ENCODE measurements at places on chromosomes 2 and 18.

GRCh38 chr2:121564905-121565304 lies 34.2 kb downstream of the RNU4ATAC start:
- H3K36me3 ChIP-seq = no peaks in the 10 kb centered on the region
- peak overlapping the region; percentile 22 for H3K27ac ChIP-seq
- no peaks in the 10 kb centered on the region for H3K27me3 ChIP-seq
- no peak overlapping the region for H3K4me3 ChIP-seq
- DNase-seq = no peak

DNA sequence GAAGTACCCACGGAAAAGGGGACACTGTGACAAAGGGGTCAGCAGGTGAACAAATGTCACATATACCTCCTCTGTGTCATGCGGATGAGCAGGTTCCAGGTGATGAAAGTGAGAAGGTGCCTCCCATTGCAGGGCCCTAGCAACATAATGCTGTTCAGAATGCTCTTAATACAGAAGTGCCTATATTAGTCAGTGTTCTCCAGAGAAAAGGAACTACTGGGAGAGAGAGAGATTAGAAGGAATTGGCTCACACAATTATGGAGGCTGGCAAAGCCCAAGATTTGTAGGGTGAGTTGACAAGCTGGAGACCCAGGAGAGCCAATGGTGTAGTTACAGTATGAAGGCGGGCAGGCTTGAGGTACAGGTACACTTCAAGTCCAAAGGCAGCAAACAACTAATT lies 98.1 kb upstream of the CDC42EP3 start:
- H3K4me3 ChIP-seq = no peak overlapping the region
- H3K27me3 ChIP-seq = no peaks in the 10 kb centered on the region
- no peaks in the 10 kb centered on the region for H3K4me1 ChIP-seq
- no peaks in the 10 kb centered on the region for H3K36me3 ChIP-seq
- DNase-seq = no peak
- H3K27ac ChIP-seq = no peak overlapping the region

GRCh38 chr2:40218679-40219078 lies 233.2 kb downstream of the SLC8A1 start:
- H3K27ac ChIP-seq = no peak overlapping the region
- peak; percentile 45 for DNase-seq
- H3K4me3 ChIP-seq = no peak overlapping the region
- no peaks in the 10 kb centered on the region for H3K27me3 ChIP-seq
- H3K36me3 ChIP-seq = no peaks in the 10 kb centered on the region

GRCh38 chr2:26086155-26086637 lies 52.3 kb downstream of the RAB10 start:
- no peaks in the 10 kb centered on the region for H3K4me1 ChIP-seq
- H3K4me3 ChIP-seq = no peak overlapping the region
- no peak for DNase-seq
- no peak overlapping the region for H3K27ac ChIP-seq
- peaks cover 5% of the 10 kb centered on the region for H3K36me3 ChIP-seq

- no peak overlapping the region for H3K27ac ChIP-seq
- H3K36me3 ChIP-seq = no peaks in the 10 kb centered on the region
- H3K27me3 ChIP-seq = no peaks in the 10 kb centered on the region
- DNase-seq = no peak
Measured at GRCh38 chr2:19300961-19301360, 57.5 kb downstream of the OSR1 start.

GRCh38 chr2:60413814-60414168 lies 139.7 kb downstream of the BCL11A start:
- H3K4me3 ChIP-seq = no peak overlapping the region
- H3K4me1 ChIP-seq = no peaks in the 10 kb centered on the region
- no peaks in the 10 kb centered on the region for H3K27me3 ChIP-seq

DNA sequence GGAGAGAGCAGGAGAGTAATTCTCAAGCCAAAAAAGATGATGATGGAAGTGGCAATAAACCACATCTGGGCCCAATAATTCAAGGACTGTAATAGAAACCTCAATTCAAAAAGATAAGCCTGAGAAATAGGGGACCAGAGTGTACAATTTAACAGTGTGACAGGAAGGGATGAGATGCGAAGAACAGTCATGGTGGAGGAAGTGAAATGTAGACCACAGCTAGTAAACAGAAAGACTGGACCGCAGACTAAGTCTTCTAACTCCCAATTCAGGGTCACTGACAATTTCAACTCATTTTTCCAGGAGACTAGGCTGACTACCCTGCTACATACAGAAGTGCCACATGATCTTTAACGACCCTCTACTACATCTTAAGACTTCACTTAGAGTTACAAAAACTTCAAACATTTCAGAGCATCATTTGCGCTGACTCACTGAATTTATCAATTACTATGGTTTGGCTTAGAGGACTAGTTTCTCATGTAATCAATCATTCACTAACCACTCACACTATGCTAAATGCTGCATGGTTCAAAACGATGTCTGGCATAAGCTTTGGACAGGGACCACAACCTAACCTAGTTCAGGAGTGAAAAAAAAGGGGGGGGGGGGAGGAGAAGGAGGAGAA lies 9.0 kb downstream of the CUL3 start:
- H3K36me3 ChIP-seq = peaks cover 2% of the 10 kb centered on the region
- peaks cover 20% of the 10 kb centered on the region for H3K4me1 ChIP-seq
- no peak overlapping the region for H3K4me3 ChIP-seq
- H3K27me3 ChIP-seq = no peaks in the 10 kb centered on the region
- no peak overlapping the region for H3K27ac ChIP-seq
- no peak for DNase-seq

DNA sequence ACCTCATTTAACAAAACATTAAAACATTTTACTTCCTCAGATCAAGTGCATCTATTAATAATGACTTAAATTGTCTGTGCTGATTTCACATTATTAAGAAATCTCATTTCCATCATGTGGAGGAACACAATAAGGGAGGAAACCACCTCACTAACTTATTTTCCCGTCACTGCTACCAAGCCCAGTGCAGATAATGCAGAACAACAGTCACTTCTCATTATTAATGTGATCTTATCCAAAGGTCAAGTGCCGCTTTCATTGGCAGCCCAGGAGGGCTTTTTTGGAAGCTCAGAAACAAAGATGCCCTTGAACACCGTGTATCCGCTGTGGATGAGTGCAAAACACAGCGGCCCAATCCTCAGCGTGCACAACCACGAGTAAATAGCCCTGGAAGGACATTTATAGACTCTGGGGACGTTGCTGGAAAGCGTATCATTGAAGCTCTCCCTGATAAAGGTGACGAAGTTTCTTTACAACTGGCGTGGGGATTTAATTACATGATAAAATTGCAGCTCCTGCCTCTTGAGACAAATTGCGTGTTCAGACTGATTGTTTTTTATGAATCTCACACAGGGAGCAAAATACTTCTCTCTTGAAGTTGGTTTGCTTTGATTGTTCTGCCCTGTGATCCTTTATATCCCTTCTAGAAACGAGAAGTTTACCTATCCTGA lies 13.2 kb downstream of the ASB18 start:
- no peak for DNase-seq
- no peak overlapping the region for H3K4me3 ChIP-seq
- H3K36me3 ChIP-seq = no peaks in the 10 kb centered on the region
- no peaks in the 10 kb centered on the region for H3K27me3 ChIP-seq
- H3K4me1 ChIP-seq = no peaks in the 10 kb centered on the region
- H3K27ac ChIP-seq = peak overlapping the region; percentile 75

DNA sequence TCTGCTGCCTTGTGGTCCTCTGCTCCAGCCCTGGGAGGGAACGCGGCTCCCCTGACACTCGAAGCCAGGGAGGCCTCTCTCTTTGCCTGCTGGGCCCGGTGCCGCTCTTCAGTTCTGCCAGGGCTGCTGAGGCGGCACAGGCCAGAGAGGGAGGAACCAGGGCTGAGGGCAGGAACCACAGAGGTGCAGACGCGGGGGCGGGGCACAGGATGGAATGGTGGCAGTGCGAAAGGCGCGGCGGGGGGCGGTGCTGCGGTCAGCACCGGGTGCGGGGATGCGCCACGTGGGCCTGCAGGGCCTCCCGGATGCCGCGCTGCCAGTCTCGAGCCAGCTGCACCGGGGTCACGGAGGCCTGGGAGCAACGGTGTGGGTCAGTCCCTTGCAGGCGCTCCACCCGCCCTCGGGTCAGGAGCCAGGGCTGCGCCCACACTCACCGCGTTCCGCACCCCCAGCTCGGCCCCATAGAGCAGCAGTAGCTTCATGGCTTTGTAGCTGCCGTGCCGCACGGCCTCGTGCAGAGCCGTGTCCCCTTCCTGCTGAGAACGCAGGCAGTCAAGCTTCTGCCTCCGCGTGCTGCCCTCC lies 4.4 kb downstream of the ANKRD23 start:
- H3K36me3 ChIP-seq = peaks cover 9% of the 10 kb centered on the region
- no peak overlapping the region for H3K27ac ChIP-seq
- no peaks in the 10 kb centered on the region for H3K4me1 ChIP-seq
- no peaks in the 10 kb centered on the region for H3K27me3 ChIP-seq
- no peak overlapping the region for H3K4me3 ChIP-seq

- no peak for DNase-seq
- H3K36me3 ChIP-seq = no peaks in the 10 kb centered on the region
- no peaks in the 10 kb centered on the region for H3K4me1 ChIP-seq
- H3K27ac ChIP-seq = no peak overlapping the region
- H3K4me3 ChIP-seq = no peak overlapping the region
- no peaks in the 10 kb centered on the region for H3K27me3 ChIP-seq
Measured at GRCh38 chr2:150997702-150998440, 263.8 kb downstream of the RBM43 start.

GRCh38 chr2:3728104-3729054 lies 25.0 kb downstream of the DCDC2C start:
- DNase-seq = peak; percentile 90
- H3K4me3 ChIP-seq = no peak overlapping the region
- peaks cover under 1% of the 10 kb centered on the region for H3K27me3 ChIP-seq
- no peak overlapping the region for H3K27ac ChIP-seq
- peaks cover 13% of the 10 kb centered on the region for H3K4me1 ChIP-seq

DNA sequence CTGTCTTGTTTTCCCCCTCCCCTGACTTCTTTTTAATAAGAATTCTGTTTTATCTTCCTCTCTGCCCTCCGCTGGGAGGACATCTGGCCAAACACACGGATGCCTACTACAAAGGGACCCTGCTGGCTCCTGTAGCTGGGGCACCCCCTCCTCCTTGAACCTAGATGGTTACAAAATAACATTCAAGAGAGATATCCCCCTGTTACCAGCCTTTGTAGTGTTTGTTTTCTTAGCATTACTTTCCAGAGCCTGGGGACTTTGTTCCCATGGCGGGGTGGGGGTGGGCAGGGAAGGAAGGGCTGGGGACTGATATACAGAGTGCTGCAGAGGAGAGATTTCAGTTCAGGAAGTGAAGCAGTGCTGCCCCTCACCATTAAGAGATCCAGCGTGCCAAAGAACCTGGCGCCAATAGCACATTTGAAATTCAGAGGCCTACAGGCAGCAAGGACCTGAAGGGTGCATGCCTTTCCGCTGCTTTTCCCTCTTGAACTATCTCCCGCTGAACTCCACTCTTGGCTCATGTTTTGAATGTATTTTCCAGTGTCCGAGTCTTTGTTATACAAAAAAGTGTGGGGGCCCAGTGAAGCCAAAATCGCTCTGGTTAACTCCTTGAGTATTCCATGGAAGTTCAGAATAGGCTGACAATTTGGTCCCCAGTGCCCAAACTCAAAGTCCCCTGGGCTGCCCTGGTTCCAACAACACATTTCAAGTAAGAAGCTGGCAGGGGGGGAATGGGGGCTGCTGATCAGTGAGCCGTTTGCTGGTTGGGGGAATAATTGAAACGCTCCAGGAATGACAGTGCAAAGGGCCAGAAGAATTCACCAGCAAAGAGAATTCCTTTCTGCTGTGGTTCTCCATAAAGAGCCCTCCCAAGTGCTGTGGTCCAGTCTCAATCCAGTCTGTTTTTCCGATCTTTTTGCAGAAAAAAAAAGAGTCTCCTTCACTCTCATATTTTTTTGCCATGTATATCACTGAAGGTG lies 94.8 kb upstream of the THOC1 start:
- no peaks in the 10 kb centered on the region for H3K27me3 ChIP-seq
- H3K27ac ChIP-seq = peak overlapping the region; percentile 24
- H3K4me3 ChIP-seq = no peak overlapping the region
- peaks cover 35% of the 10 kb centered on the region for H3K4me1 ChIP-seq

GRCh38 chr18:26225022-26225693 lies 1.1 kb upstream of the TAF4B start:
- no peak overlapping the region for H3K27ac ChIP-seq
- no peaks in the 10 kb centered on the region for H3K27me3 ChIP-seq
- no peaks in the 10 kb centered on the region for H3K36me3 ChIP-seq
- DNase-seq = no peak
- H3K4me1 ChIP-seq = peaks cover 4% of the 10 kb centered on the region
